GM12892 (cell line): ENCODE measurements at places on chromosomes 2 and 18.

- DNase-seq = no peak
These were observed 289.7 kb downstream of the TRIB2 start for GRCh38 chr2:13006426-13006825.

GRCh38 chr18:35905436-35905835, 67.0 kb upstream of the RMP24 start:
- DNase-seq = no peak

DNA sequence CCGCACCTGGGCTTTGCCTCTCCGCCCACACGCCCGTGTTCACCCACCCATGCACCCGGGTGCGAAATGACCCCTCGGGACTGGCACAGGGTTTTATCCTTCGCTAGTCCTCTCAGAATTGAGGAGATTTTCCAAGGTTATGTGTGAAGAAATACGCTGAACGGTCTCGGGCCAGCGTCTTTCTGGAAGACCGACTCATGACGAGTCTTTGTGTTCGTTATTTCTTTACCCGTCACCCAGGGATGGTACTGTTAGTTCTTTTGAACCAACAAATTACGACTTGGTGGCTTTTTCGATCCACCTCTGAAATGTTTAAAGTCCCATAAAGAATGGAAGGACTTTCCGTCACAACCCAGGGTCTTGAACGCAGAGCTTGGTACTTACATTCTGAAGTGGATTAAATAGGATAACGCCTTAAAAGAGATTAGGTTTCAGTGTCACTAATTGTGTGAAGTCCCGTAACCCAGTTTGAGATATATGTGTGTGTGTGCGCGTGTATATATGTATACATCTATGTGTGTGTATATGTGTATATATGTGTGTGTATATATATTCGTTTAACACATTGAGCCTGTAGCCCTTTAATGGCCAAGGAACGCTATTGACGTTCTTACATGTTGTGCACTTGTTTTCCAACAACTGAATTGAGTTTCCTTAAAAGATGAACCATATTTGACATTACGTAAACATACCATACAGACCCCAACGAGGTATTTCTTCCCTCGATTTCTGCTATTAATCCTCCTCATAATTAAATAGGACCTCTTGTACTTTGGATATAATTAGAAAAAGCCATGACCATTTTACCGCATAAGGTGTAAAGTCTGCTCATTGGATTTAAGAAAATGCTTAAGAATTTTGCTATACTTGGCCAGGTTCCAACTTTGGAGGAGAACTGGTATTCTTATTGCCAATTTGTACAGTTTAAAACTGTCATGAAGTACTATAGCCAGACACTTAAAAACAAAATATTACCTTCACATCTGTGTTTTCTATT, 889 bp downstream of the ZC3H15 start:
- DNase-seq = no peak

DNA sequence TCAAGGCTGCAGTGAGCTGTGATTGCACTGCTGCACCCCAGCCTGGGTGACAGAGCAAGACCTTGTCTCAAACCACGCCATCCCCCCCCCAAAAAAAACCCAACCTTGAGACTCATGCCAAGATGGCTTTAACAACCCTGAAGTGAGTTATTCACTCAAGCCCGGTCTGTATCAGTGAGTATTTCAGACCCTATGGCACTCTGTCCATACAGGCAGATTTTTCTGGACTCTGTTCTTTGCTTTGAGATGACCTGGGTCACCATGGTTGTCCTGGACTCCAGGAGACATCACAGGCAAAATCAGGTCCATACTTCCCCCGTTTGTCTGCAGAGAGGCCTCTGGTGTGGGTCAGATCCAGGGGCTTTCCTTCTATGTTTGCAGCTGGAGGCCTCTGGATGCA, 91.7 kb downstream of the TGOLN2 start:
- no peak for DNase-seq

DNA sequence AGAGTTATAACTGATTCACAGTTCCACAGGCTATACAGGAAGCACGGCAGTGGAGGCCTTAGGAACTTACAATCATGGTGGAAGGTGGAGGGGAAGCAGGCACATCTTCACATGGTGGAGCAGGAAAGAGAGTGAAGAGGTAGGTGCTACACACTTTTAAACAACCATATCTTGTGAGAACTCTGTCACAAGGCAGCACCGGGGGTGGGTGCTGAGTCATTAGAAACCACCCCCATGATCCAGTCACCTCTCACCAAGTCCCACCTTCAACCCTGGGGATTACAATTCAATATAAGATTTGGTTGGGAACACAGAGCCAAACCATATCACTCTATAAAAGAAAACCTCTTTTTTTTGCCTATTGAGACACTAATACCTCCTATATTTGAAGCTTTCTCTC, 1108.5 kb upstream of the CDH2 start:
- no peak for DNase-seq

- no peak for DNase-seq
These were observed 53.1 kb upstream of the PPP1CB start for GRCh38 chr2:28698545-28698944.

DNA sequence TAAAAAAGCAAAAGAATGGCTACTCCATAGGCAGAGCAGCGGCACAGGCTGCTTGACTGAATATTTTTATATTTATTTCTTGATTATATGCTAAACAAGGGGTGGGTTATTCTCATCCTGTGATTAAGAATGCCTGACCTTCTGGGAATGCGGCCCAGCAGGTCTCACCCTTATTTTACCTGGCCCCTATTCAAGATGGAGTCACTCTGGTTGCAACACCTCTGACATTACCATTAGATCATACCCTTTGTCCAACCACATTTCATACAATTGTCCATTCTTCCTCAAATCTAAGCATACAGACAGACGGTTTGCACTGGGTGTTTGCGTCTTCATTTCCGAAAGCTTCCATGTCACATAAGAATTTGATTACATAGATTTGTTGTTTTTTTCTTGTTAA, 168.2 kb downstream of the GALNT1 start:
- DNase-seq = no peak

DNA sequence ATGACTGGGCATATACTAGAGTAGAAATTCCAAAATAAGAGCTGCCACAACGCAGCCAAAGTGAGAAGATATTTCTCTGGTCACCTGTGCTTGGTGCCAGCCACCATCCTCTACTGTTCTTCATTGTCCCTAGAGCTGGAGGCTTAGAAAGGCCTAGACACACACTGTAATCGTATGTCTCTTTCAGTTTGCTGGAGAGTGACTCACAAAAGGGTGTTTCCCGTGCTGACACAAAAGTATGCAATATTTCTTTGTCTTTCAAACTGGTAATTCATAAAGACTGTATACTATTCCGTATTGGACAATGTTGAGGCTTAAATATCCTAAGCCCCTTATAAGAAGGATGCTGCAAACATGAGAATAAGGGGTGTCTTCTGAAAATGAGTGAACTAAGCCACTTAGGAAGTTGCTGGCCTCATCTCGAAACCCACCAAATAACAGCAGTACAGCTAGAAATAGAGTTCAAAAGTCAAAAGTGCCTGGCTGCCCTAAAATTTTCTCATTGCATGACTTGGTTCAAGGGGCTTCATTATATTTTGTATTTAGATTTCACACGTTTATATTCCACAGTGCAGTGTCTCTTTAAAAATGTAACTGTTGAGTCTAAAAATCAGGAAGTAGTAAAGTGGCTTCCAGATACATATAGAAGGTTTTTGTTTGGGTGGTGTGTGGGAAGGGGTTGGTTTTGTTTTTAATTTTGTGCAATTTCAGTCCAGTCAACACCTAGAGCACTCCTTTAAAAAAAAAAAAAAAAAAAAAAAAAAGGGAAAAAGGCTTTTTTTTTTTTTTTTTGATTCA, 601.1 kb downstream of the ARHGAP15 start:
- DNase-seq = no peak

DNA sequence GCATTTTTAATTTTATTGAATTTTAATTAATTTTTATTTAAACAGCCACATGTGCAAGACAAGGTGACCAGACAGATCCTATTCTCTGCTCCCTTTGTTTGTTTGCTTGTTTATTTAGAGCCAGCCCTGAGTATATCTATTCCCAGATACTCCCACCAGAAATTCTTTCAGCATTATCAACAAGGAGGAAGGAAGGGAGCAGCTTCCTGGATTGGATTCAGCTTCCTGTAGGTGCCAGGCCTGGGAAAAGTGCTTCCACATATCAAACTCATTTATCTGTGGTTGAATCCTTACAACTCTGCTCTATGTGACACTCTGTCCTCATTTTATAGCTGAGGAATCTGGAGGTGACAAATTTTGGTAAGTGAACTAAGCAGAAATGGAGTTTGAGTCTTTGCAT, 60.5 kb upstream of the KLF7 start:
- no peak for DNase-seq

- no peak for DNase-seq
These were observed 87.6 kb downstream of the THADA start for GRCh38 chr2:43508209-43508608.

- DNase-seq = no peak
These were observed 72.3 kb downstream of the SLC66A3 start for GRCh38 chr2:11227595-11227994.
